ENCODE measurements at places on chromosomes 1 and 21. TPM values are rescaled to one million over a fixed set of nuclear protein-coding genes. Genes with fewer than 3 reads are reported as not detected.

Gene ACTL8
- total RNA-seq = not detected

Gene ZNF593OS
- not detected for total RNA-seq

Gene BATF3
- total RNA-seq = 6.5 TPM

Gene AKT3
- 81.6 TPM for total RNA-seq

Gene SEMA4A
- 45.9 TPM for total RNA-seq
